ENCODE measurements at places on chromosomes 4 and X.
A peak's percentile ranks its signal among the peaks of the same experiment; 100 is the strongest.

DNA sequence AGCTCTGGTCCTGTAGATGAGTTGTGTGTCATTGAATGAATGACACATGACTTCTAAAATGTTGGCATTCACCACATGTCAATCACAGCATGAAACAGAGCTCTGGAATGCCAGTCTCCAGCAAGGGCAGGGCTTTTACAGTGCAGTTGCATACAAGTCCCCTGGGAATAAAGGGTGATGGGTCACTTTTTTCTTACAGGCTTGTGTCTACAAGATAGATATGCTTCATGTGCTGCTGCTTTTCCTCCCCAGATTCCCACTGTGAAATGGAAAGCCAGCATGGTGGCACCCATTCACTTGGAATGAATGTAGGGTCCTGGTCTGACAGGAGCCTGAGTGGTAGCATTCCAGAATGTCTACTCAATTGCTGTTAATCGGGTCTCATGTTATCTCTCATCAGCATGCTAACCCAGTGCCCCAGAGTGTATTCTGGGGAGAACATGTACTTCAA is 159.1 kb upstream of the KIT start:
- DNase-seq, result no peak

DNA sequence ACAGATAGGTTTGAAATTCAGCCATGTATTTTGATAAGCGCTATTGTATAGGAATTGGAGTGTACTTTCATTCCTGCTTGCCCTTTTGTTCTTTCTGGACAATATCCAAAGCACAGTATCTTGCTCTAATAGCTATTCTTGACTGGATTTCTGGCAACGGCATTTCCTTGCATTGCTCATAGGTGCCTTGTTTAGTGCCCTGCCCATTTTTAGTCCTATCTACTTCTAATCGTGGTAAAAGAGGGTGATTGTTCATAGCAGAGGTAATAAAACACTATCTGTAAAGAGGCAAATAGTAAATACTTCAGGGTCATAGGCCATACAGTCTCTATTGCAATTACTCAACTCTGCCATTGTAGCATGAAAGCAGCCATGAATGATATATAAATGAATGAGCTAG is 155.9 kb downstream of the IL1RAPL2 start:
- DNase-seq, result no peak

- peak; percentile 7 for DNase-seq
Observed at GRCh38 chrX:41377624-41378023, 43.7 kb downstream of the DDX3X start.

GRCh38 chr4:14152834-14153519 is 525.5 kb upstream of the BOD1L1 start:
- no peak for DNase-seq

- DNase-seq, result no peak
Observed at GRCh38 chr4:24741910-24742309, 53.5 kb upstream of the SOD3 start.

- no peak for DNase-seq
Observed at GRCh38 chr4:169420291-169420690, 149.5 kb upstream of the SH3RF1 start.

DNA sequence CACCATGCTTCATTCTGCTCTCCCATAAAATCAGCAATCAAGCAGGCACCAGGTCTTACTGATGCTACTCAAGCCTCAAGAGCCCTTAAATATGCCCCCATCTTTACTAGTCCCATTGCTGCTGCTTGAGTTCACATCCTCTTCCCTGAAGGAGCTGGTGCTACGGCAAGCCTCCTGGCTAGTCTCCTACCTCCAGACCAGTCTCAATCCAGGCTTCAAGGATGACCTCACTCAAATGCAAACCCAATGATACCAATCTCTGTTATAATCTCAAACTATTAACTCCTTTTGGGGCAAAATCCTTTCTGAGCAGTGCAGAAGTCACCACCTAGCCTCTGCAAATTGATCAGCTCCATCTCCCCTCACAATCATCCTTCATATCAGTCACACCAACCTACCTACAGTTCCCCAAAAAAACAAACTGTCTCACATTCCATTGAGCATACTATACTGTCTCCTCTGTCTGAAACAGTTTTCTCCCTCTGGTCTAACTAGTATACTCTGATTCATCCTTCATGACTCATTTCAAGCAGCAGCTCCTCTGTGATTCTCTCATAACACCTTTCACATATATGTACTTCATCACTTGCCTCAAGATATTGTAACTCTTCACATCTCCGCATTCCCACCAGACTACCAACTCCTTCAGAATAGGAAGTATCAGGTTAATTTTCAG is 30.0 kb downstream of the PAPSS1 start:
- no peak for DNase-seq

GRCh38 chr4:109177096-109177810 is 125.2 kb downstream of the COL25A1 start:
- no peak for DNase-seq

GRCh38 chrX:50770702-50771101 is 43.3 kb downstream of the SHROOM4 start:
- no peak for DNase-seq

- no peak for DNase-seq
Observed at GRCh38 chr4:173135241-173135847, 33.3 kb upstream of the GALNT7 start.

GRCh38 chr4:180456928-180457327 is 1786.3 kb upstream of the TENM3 start:
- DNase-seq, result no peak

DNA sequence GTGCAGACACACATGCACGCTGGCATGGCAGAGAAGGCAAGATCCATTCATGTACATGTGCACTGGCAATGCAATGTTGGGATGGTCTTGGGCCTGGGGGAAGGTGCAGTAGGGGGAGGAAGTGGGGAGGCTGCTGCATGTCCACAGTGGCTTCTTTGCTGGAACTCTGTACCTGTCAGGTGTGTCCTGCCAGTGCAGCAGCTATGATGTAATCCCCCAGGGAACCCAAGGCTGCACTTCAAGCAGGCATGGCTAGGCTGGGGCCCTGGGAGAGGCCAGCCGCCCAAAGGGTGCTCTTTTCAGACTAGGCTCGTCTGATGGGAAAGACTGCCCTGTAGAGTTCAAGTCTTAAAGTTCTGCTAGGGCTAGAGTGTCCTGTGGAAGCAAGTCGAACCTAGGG is 1304.0 kb downstream of the FAM133A start:
- DNase-seq, result no peak

GRCh38 chrX:3293251-3293650 is 53.2 kb downstream of the MXRA5 start:
- no peak for DNase-seq

DNA sequence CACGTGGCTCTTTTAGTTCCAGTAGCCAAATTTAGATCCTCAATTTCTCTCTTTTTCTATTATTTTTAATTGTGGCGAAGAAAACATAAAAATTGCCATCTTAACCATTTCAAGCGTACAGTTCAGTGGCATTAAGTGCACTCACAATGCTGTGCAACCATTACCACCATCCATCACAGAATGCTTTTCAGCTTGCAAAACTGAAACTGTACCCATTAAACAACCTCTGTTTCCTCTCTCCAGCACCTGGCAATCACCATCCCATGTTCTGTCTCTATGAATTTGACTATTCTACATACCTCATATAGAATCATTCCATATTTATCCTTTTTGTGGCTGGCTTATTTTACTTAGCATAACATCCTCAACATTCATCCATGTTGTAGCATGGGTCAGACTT is 74.9 kb downstream of the METTL14 start:
- DNase-seq, result no peak

Measured in stimulated activated CD8-positive, alpha-beta memory T cell treated with anti-CD3 and anti-CD28 coated beads, Interleukin-2, amount 100 ng/mL, for 48 hours (primary cell).